Activated T-helper 1 cell treated with Interleukin-2 at 50 U/mL for 16 hours (primary cell): ENCODE measurements at places on chromosomes 5 and 9.

GRCh38 chr5:116451905-116452450, 122.6 kb downstream of the SEMA6A start:
- DNase-seq: no peak

DNA sequence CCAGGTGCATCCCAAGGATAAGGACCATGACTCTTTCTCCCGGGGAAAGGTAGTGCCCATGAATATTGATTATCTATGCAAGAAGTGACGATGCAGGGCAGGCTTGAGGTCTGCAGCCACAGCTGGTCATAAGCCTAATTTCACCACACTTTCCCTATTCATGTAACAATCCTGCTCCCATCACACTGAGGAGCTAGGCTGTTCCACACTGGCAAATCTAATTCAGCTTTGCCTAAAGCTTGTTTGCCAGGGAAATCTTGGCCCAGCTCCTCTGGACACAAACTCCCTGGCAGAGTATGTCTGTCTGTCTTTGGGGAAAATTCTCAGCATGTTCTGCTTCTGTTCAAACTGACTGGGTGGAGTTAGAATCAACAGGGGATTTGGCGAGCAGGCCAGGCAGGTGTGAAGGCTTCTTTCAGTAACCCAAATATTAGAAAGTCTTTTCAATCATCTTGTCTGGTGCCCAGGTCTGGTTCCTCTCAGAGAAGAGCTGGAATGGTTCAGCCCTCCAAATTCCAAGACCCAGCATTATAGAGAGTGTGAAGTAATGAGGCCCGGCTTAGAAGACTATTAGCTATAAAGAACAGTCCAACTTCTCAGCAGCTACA, 88.5 kb upstream of the SPDL1 start:
- no peak for DNase-seq

DNA sequence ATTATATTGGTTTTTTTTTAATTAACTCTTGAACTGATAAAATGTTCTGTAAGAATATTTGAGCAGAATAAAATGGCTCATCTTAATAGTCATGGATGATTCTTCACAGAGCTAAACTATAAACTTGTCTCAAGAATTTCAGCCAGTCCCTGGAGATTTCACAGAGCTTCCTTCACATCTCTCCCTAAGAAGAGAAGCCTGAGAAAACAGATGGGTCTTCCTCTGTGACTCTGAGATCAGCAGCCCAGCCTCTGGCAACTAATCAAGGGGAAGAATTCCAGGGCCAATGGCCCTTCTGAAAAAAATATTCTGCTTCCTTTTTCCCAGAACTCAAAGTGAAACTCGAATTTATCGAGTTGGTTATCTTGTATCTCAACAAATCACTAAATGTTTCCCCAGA, 122.2 kb upstream of the ITGA1 start:
- no peak for DNase-seq

GRCh38 chr9:23117616-23118015, 671.0 kb downstream of the DMRTA1 start:
- no peak for DNase-seq

- no peak for DNase-seq
Measured at GRCh38 chr5:82473262-82473661, 195.1 kb upstream of the RPS23 start.

GRCh38 chr5:151601391-151601790, 10.3 kb upstream of the FAT2 start:
- DNase-seq: no peak

GRCh38 chr5:6542421-6543345, 90.2 kb downstream of the NSUN2 start:
- no peak for DNase-seq
